ENCODE measurements at places on chromosomes 4 and X.

- DNase-seq = no peak
Measured at GRCh38 chr4:136841526-136841925, 690.8 kb downstream of the PCDH18 start.

- DNase-seq = no peak
Measured at GRCh38 chr4:129346734-129347133, 250.8 kb downstream of the C4orf33 start.

DNA sequence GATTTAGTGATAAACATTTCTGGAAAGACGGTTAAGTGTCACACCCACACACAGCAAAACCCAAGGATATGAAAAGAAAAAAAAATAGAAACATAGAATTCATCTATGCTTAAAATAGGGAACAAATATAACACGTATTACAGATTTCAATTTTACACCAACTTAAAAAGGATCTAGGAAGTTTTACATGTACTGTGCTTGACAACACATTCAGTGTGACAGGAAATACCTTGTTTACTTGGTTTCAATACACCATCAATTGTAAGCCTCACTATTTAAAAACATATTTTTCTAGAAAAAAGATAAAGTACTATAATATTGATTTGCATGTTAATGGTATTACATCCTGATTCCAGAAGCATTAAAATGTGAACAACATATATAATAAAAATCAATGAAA is 77.0 kb upstream of the SPRY1 start:
- no peak for DNase-seq

DNA sequence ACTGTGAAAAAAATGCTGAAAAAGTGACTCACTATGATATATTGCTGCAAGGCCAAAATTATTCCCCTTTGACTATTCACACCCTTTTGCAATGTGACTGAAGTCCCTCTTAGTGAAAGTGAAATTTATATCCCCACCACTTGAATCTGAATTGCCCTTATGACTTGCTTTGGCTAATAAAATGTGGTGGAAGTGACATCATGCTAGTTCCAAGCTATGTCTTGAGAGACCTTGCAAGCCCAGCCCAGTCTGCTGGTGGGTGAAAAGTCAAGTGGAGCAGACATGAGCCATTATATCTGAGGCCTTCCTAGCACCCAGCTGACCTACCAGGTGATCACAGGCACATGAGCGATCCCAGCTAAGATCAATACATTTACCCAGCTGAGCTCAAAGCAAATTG is 94.7 kb downstream of the LINC00632 start:
- no peak for DNase-seq

DNA sequence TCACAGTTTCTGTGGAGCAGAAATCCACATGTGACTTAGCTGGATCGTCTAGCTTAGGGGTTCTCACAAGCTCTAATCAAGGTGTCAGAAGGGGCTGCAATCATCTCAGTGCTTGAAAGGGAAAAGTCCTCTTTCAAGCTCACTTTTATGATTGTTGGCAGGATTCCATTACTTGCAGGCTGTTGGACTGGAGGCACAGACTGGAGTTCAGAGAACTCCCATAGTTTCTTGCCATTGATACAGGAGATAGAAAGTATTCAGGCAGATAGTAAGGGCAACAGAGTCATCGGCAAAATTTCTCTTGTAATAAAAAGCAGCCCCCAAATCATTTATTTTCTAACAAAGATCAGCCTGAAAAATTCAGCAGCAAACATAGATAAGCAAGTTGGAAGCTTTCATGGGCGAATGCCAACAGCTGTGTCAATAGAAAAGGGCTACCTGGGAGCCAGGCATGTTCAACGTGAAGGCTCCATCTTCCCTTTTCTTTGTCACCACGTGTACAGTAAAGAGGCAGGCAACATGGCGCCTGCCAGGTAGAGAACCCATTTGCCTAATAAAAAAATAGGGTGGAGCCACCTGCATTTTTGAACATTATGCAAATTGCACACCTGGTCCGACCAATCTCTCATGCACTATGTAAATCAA is 64.4 kb downstream of the CXCL13 start:
- no peak for DNase-seq

- DNase-seq = peak; percentile 15
Measured at GRCh38 chr4:89733946-89734345, 103.0 kb downstream of the SNCA start.

GRCh38 chr4:3707423-3708102 is 58.6 kb upstream of the ADRA2C start:
- DNase-seq = no peak

GRCh38 chr4:6372649-6373525 is 99.5 kb downstream of the PPP2R2C start:
- DNase-seq = peak; percentile 50

GRCh38 chrX:3815896-3816664 is 102.6 kb upstream of the PRKX start:
- peak; percentile 5 for DNase-seq

DNA sequence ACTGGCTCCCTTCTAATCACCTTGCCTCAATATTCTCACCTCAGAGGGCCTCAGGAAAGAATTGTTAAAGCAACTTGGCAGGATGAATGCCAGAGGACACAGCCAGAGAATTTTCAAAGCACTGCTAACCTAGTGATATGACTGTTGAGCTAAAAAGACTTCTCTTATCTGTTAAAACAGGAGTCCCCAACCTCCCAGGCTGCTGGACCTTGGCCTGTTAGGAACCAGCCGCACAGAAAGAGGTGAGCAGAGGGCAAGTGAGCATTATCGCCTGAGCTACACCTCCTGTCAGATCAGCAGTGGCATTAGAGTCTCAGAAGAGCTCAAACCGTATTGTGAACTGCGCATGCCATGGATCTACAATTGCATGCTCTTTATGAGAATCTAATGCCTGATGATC is 1.7 kb upstream of the KCNE5 start:
- no peak for DNase-seq

- DNase-seq = no peak
Measured at GRCh38 chrX:67545893-67546495, 2.2 kb downstream of the AR start.
